ENCODE measurements at places on chromosomes 1 and 21.

DNA sequence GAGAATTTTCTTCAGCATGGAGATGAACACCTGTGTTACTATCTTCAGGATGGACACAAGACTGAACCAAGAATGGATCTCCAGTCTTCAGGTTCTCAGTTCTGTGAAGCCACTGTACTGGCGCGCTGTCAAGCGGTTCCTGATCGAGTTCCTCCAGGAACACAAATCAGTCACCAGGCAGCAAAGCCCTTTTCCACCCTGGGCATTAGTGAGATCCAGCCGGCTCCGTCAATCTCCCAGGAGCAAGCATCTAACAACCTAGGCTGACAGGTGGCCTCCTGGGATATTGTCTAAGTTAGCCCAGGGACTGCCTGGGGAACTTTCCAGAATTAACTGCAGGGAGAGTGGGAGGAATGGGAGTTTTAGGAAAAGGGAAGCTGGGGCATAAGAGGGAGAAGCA is 9.7 kb upstream of the IGFN1 start:
- no peak for DNase-seq

DNA sequence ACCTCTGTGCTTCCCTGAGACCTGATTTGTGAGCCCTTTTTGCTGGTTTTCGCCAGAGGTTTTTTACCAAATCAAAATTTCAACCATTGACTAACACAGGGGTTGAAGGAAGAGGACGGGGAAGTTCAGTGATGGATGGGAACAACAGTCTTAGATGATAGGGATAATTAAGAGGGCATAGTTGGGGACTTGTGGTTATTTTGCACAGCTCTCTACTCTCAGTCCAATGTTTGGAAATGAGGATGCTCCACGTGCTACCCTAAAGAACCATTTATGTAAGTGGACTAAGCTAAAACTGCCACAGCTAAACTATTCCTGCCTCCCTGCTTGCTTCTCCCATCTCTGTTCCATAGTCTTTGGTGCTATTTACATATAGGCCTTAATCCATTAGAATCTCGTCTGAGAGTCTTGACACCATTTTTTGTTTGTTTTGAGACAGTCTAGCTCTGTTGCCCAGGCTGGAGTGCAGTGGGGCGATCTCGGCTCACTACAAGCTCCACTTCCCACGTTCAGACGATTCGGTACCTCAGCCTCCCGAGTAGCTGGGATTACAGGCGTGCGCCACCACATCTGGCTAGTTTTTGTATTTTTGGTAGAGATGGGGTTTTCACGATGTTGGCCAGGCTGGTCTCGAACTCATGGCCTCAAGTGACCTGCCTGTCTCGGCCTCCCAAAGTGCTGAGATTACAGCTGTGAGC is 684 bp upstream of the MCL1 start:
- no peak for DNase-seq

- no peak for DNase-seq
Observed at GRCh38 chr1:48859456-48859855, 82.8 kb upstream of the BEND5 start.

DNA sequence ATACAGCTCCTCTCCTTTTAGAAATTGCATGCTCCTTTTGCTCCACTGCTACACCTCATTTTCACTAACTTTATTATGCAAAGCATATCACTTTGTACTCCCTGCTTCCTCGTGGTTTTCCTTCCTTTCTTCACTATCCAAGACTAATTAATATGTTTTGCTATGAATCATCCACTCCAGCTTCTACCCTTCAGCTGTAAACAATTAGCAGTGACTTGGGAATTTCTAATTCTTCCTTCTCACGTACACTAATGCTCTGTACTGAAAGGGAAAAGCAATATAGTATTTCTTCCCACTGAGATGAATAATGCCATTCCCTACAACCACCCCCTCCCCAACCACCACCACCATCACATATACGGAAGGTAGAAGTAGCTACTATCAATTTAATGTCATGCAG is 1917.0 kb downstream of the MRPL39 start:
- no peak for DNase-seq

GRCh38 chr1:241900381-241900780 is 52.4 kb downstream of the EXO1 start:
- DNase-seq, result no peak

- no peak for DNase-seq
Observed at GRCh38 chr21:35226328-35226727, 177.2 kb upstream of the RUNX1 start.

- DNase-seq, result no peak
Observed at GRCh38 chr1:221715321-221716169, 26.3 kb downstream of the DUSP10 start.

DNA sequence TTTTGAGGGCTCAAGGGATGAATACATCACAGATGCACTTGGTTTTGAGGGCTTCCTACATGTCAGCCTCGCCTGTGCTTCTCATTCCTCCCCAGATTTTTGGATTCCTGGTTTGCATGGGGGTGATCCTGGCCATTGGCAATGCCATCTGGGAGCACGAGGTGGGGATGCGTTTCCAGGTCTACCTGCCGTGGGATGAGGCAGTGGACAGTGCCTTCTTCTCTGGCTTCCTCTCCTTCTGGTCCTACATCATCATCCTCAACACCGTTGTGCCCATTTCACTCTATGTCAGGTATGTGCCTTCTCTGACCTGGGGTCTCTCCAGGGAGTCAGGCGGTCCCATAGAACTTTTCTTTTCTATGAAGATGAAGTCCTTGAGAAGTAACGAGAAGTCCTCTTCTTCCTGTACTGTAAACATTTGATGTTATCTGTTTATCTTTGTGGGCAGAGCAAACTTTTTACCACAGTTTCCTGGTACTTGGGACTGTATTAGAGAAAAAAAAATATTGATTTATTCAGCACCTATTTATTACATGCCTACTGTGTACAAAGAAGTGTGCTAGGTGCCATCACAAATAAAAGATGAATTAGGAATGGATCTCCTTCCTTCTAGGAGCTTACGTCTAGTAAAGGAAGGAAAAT is 12.0 kb downstream of the ATP8B2 start:
- peak; percentile 80 for DNase-seq

DNA sequence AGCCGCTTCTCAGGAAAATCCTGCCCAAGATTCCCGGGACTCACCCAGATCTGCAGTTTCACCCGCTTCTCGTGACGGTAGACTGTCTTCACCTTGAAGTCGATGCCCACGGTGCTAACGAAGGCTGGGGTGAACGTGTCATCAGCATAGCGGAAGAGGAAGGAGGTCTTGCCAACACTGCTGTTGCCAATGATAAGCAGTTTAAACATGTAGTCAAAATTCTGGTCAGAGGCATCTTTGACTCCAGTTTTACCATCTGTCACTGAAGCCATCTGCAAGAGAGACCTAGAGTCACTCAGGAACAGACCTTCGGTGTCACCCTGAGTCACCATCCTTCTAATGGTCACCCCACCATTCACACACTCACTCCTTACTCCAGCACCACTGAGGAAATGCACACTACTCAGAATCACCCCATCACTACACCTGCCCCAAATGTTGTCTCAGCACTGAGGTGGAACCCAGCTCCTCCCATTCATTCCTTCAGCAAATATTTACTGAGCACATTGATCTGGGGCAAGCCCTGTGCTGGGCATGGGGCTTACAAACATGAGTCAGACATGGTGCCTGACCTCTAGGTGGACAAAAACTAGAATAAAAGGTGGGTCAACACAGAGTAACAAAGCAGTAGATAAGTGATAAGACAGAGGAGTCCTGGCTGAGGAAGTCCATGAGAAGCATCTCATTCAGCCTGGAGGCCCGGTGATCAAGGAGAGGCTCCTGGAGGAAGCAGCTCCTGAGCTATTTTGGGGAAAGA is 13.5 kb downstream of the RAB3B start:
- DNase-seq, result no peak

DNA sequence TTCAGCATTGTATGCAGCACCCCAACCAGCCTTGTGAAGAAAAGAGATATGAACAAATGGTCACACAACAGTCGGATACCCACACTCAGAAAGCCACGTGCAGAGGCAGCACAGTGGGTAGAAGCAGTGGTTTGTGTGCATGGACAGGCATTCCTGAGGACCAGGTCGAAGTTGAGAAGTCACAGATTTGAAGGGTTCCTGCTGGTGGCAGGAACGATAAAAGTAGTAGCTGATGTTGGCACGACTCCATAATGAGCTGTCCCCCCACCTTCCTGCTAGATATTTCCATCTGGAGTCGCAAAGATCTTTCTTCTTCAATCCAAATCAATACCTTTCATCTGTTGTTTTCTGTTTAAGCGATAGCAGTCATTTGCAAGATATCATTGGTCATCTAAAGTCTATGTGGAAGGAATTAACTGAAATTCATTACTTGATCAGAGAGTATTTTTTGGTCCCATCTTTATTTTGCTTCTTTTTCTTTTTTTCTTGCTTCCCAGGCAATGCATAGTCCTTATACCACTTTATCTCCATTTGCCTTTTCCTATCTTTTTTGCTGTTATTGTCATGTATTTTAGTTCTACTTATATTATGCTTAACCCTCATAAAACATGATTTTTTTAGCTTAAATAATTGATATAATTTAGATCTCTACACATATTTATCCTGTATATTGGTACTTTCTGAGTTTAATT is 176.4 kb downstream of the DHRS3 start:
- DNase-seq, result no peak

GRCh38 chr21:43733529-43734071 is 14.7 kb downstream of the PDXK start:
- DNase-seq, result no peak

- DNase-seq, result no peak
Observed at GRCh38 chr1:54867717-54868057, 19.3 kb downstream of the DHCR24 start.

DNA sequence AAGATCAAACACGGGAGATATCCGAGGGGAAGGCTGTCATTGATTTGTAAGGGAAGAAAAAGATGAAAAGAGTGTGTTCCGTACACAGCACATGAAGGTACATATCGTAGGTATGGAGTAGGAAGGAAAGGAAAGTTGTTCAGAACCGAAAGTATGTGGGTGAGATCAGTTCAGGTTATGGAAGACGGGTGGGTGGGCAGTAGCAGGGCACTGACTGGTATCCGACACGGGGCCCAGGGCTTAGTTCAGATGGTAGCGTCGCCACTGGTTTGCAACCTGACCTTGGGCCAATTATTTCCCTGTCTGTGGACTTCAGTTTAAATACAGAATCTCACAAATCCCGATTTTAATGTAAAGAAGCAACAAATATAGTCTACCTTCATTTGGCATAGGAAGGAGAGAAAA is 27.8 kb upstream of the A3GALT2 start:
- no peak for DNase-seq

Measured in CD4-positive, alpha-beta T cell (primary cell).